ENCODE measurements at places on chromosomes 5 and 9.
A peak's percentile ranks its signal among the peaks of the same experiment; 100 is the strongest.

GRCh38 chr9:133074111-133074651 lies 12.4 kb downstream of the CEL start:
- DNase-seq: peak; percentile 54

DNA sequence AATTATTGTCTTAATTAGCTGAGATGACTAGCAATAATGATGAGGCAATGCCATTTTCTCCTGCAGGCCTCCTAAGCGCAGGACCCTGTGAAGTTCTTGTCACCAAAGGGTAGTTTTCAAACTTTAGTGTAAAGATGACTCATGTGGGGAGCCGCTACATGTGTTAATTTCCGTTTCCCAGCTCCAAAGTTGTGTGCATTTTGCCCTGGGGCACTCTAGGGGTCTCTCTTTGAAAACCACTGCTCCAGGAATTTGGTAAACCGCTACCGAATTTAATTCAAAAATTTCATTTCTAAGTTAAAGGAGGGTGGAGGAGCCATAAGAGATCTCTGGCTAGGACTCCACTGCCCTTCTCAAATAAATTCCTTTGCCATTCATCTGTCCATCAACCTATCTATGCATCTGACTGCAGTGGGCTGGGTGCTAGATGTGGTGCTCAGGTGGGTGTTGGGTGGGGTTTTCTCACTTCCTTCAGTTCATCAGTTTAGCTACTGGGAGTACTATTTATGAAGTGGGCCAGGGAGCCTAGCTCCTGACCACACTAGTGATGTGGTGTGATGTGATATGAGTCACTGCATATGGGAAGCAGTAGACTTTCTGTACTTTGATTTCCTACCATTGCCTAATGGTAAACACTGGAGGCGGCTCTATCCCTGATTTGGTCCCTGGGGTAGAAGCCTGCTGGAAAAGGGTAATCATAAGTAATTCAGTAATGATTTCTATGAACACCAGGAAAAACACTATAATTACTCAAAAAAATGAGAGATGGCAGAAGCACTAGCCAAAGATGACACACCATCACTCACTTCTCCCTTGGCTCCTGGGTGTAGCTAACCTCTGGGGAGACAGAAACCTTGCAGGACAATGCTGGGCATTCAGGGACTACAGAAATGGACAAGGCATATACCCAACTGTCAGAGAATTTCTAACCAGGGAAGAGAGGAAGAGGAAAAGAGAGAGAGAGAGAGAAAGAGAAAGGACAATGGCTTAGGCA lies 4.0 kb upstream of the ZSWIM6 start:
- DNase-seq: peak; percentile 84

- DNase-seq: no peak
Measured at GRCh38 chr9:34170237-34170991, 8.4 kb upstream of the UBAP1 start.

DNA sequence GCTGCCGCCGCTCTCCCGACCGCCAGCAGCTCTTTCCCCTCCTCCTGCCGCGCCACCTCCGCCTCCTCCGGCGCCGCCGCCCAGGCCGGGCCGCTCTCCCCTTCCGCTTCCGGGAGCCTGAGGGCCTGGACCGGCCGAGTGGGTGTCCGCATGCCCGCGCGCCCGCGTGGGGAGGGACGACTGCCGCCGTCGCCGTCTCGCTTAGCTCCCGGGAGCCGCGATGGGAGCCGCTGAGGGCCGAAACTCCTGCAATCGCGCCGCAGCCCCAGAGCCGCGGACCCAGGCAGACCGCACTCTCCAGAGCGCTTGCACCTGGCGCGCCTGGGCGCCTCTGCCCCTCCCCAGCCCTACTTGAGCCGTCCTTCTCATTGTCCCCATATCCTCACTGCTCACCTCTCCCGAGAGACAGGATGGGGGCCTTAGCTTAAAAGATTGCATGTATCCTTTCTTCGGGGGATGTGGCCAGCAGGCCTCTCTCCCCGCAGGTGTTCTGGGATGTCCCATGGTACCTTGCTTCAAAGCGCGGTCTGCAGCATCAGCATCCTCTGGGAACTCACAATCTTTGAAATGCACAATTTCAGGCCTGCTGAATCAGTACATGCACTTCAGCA lies at the start of gene ZDHHC21:
TSS of gene ZDHHC21 (minus strand) at position 182 of the 611 bp plus-strand sequence. CDS start 19,092 bp downstream, outside the sequence.
- peak; percentile 62 for DNase-seq

DNA sequence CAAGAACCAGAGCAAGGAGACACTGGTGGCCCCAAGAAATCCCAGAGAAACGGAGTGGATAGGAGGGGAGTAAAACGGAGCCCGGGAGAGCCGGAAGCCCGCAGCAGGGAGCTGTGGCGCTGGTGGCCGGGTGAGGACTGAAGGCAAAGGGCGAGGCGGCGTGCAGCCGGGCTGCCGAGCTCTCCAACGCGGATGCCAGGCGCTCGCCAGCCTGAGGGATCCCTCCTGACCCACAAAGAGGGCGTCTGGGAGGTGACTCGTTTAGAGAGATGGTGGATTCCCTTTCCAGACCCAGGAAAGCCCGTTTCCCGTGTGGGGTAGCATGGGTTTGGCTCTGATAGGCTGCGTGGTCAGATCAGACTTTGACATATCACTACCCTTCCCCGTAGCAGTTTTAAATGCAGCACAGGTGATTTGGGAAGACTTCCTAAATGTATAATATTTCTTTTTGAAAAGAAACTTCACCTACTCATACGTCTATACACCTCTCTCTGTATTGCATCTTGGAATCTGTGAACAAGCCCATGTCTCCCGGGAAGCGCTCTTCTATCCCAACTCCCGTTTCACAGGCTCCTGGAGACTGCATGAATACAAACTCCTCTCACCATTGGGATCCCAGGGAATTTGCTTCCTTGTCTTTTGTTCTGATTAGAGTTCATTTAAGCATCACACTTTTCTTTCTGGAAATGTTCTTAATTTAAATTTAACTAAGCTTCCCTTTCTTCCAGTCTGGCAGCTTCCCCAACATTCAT lies 158.1 kb downstream of the C9orf152 start:
- peak; percentile 53 for DNase-seq

GRCh38 chr9:20557890-20558565 lies 64.3 kb downstream of the MLLT3 start:
- no peak for DNase-seq

- DNase-seq: no peak
Measured at GRCh38 chr5:6253846-6254245, 124.5 kb downstream of the MED10 start.

DNA sequence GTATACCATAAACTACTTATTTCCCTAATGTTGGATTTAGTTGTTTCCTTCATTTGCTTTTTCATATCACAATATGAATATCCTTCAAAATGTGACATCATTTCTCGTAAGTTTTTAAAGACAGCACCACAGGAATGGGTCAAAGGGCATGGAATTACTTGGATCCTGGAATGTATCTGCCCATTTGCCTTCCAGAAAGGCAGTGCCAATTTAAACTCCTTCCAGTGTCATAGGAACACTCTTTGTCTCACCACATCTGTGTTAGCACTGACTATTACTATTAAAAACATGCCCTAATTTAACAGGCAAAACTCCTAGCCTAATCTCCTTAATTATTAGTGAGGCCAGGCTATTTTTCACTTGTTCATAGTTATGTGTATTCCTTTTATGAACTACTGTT lies 58.0 kb downstream of the SPTLC1 start:
- no peak for DNase-seq

- DNase-seq: no peak
Measured at GRCh38 chr5:99765011-99765410, 770.2 kb upstream of the FAM174A start.

GRCh38 chr5:9742848-9743247 lies 112.7 kb upstream of the TAS2R1 start:
- DNase-seq: no peak

- no peak for DNase-seq
Measured at GRCh38 chr9:70481471-70481870, 67.0 kb upstream of the KLF9 start.

- DNase-seq: peak; percentile 14
Measured at GRCh38 chr5:131475541-131475941, 159.5 kb downstream of the RAPGEF6 start.

DNA sequence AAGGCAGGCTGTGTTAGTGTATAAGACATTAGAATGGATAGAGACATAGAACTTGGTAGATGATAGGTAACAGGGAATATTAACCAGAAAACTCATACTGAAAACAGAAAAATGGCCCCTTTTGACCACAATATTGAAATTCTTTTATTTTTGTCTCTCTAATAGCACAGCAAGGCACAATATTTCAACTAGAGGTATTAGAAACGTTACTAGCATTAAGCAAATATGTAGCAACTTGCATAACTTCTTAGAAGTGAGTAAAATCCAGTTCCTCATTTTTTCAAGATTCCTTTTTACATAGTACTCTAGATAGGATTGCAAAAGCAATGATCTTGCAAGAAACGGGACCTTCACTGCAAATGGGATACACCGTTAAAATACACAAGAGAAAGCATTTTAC lies 102.7 kb upstream of the VCAN start:
- no peak for DNase-seq

DNA sequence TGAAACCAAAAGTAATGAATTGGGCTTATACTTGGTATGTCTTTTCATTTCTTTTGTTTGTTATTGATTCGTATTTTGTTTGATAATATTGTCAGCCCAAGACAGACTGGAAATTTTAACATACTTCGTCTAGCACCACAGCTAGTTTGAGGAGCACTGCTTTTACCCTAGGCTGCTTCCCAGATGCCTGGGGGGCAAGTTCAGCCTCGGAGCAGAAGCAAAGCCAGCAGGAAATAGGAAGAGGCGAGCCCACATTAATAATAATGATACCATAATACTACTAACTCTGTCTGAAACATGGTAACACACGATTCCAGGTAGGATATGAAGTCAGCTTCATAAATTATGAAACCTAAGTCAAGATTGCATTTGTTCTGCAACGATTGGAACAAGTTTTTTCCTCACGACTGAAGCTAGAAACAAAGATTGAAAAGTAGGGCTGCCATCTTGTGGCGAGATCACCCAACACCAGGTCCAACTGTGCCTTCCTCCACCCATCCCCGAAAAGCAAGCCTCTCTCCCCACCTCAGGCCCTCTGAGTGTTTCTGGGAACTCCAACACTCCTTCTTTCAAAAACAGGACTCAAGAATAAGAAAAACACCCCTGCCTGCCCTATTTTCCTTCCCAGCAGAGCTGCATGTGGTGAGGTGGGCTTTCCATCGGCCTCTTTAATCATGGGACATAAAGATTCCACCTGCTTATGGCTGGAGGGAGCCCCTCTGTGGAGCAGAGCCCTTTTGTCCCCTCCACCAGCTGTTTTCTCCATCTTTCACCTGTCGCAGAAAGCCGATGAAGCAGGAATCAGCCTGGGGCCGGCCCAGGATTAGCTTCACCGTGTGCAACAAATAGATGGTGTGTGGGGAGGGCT lies 236.4 kb downstream of the CAAP1 start:
- DNase-seq: peak; percentile 27

DNA sequence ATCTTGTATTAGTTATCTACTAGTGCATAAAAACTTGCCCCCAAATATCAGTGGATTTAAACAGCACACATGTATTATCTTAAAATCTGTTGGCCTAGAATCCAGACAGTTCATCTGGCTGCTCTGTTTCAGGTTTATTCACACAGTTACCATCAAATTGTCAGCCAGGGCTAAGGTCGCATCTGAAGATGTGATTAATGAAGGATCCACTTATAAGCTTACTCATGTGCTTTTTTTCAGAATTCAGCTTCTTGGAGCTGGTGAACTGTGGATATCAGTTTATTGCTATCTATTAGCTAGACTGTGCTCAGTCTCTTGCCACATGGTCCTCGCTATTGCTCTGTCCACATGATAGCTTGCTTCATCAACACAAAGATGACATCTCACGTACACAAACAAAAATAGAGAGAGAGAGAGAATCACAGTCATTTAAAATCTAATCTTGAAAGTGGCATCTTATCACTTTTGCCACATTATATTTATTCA lies 81.5 kb downstream of the PRDM9 start:
- no peak for DNase-seq

- peak; percentile 43 for DNase-seq
Measured at GRCh38 chr5:151492729-151493128, 45.3 kb downstream of the SLC36A1 start.

- no peak for DNase-seq
Measured at GRCh38 chr9:5402217-5402616, 35.5 kb downstream of the PLGRKT start.

DNA sequence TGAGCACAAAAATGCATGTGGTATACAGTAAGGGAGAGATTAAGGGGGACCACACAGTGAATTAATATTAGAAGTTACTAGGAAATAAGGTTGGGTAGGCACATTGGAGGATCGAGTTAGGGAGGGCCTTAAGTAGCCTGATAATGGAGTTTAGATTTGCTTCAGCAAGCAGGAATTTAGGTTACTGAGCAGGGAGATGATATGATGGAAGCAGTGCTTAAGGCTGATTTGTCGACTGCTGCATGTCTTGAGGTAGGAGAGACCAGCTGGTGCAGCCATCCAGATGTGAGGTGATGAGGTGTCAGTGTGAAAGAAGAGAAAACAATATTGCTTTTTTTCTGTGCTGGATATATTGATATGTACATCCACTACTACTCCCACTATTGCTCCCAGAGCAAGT lies 55.2 kb upstream of the ACTBL2 start:
- DNase-seq: no peak

DNA sequence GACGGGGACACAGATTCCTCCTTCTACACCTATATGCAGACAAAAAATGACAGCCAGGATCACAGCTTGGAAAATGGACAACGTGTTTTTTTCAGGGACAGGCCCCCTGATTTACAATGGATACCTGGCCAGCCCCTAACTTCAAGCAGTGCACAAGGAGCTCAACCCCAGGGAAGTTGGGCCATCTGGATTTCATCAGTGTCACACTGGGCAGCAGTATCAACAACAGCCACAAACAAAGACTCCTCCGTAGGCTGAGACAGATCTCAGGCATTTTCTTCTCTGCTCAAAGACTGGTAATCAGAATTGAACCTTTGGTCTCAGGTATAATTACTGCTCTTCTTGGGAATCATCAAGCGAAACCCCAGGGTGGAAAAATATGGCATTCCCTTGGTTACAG lies 374.0 kb downstream of the ZNF608 start:
- no peak for DNase-seq

DNA sequence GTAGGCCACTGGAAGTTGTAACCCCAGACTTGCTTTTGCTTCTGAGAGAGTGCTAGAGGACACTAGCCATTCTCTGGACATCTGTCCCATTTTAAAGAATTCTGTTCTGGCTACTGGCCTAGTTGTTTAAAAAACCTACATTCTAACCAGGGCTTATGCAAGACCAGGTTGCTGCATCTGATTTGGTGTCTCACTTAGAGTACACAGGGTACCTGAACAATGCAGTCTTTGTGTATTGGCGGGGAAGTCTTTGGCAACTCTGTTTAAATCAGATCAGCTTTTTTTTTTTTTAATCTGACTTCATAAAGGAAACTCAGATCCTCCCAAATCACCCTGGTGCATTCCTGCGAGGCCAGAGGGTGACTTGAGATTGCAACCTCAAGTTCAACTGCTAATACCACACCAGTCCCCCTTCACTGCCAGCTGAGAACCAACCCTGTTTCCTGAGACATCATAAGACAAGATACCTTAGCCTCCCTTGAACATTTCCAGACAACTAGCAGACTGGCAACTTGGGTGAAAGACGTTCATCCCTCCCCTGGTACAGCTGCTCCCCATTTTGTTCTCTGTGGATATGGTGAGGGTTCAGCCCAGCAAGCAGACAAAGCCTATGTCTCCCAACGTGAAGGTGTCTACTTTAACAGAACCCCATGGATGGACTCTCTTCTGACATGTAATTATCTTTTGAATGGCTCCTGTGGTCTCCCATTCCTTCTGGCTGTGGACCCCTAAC lies 27.0 kb downstream of the SKP1 start:
- no peak for DNase-seq

GRCh38 chr5:142689081-142689480 lies 3.2 kb upstream of the FGF1 start:
- DNase-seq: no peak

GRCh38 chr5:19406576-19407365 lies 581.2 kb downstream of the CDH18 start:
- DNase-seq: no peak

GRCh38 chr5:71836084-71836483 lies 117.0 kb downstream of the CARTPT start:
- peak; percentile 30 for DNase-seq
